Activated CD8-positive, alpha-beta memory T cell treated with anti-CD3 and anti-CD28 coated beads for 48 hours (primary cell): ENCODE measurements at places on chromosomes 16 and 17.
A peak's percentile ranks its signal among the peaks of the same experiment; 100 is the strongest.

GRCh38 chr17:16286009-16286946 lies 67.0 kb downstream of the CENPV start:
- DNase-seq: peak; percentile 66

GRCh38 chr16:3152027-3152276 lies 17.1 kb downstream of the ZNF213 start:
- DNase-seq: no peak

DNA sequence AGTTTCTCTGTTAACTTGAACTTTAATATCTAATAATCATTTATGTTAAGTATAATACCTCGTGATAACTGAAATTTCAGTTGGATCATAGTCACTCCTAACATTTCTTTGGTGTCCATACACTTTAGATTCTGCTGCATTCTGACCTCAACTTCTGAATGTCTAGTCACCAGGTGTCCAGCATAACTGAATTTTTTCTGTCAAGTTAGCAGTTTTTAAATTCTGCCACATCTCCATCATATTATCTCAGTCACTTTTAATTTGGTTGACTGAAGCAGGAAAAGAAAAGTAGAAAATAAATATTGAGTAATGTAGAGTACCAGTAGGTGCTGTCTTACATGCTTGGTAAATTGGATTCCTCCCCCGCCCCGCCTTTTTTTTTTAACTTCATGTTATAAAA lies 128.6 kb downstream of the TANC2 start:
- no peak for DNase-seq

- no peak for DNase-seq
These were observed 32.2 kb downstream of the TEX2 start for GRCh38 chr17:64230791-64231408.

DNA sequence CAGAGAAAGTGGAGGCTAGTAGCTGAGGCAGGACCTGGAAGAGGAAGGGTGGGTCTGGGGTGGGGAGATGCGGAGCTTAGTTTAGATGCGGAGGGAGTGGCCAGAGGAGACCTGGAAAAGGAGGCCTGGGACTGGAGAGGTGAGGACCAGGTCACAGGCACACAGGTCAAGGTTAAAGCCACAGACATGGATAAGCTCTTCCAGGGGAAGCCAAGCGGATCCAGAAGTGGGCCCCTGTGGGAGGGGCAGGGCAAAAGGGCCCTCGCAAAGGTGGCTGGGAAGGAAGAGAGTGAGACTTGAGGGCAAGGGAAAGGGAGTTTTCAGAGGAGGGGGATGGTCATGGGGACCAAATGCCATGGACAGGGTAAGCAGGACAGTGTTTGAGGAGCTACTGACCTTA lies 13.9 kb upstream of the MLLT6 start:
- no peak for DNase-seq

GRCh38 chr17:18156171-18156975 lies 27.3 kb upstream of the ALKBH5 start:
- DNase-seq: no peak

DNA sequence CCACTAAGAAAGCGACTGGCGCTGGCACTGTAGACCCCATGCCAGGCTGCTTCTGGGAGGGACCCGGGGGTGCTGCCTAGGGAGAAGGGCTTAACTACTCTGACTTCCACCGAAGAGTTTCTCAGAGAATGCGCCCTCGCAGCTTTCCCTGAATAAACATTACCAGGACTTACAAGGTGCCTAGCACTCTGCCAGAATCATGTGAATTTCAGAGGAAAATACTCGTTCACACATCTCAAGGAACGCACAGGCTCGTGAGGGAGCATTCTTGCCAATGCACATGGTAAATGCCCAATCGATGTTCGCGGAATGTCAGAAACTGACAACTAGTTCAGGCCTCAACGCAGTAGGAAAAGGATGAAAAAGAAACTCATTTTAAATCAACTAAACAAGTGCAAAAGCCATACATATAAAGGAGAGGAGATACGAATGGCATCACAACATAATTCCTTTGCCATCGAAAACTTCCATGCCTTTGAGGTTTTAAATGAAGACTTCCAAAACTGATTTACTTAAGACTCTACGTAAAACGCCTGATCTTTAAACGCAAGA lies 999 bp downstream of the CMC2 start:
- DNase-seq: no peak

GRCh38 chr16:87790292-87791100 lies 24.7 kb upstream of the KLHDC4 start:
- no peak for DNase-seq

DNA sequence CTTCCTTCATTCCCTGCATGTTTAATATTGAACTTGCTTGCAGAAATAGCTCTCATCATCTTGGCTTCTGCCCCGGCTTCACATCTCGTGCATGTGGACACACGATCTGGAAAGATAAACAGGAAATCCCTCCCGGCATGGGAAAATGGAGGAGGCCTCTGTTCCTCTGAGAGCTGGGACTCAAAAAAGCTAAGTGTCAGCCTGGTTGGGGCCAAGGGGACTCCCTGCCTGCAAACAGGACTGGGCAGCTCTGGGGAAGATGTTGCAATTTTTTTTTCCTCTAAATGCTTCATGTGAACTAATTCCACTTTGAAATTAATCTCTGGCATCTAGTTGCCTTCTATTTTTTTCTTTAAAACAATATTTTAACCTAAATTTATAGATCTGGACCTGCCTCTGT lies 24.8 kb downstream of the ITPRIPL2 start:
- no peak for DNase-seq

- no peak for DNase-seq
These were observed 635 bp downstream of the WNK4 start for GRCh38 chr17:42780851-42781638.

GRCh38 chr16:27210174-27210573 lies 6.8 kb downstream of the KDM8 start:
- DNase-seq: no peak

GRCh38 chr17:9283909-9284308 lies 262.6 kb downstream of the NTN1 start:
- no peak for DNase-seq

GRCh38 chr16:55031481-55031880 lies 100.8 kb downstream of the IRX5 start:
- DNase-seq: no peak

DNA sequence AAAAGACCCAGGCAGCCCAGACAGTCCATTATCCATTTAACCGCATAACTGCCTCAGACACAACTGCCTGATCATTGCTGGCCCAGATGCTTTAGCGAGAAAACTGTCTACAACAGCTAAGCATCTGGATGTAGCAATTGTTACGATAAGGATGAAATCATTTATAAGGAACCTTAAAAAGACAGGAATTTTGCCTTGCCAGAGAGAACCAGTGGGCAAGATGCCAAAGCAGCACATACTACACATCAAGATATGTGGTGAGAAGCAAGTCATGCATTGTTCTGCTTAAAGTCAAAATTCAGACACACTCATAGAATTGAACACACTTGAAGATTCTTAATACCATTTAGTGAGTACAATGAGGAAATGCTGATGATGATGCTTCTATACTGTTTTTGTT lies 1525.3 kb downstream of the CDH8 start:
- no peak for DNase-seq

- DNase-seq: no peak
These were observed 419.0 kb downstream of the CDH13 start for GRCh38 chr16:83045790-83046189.

- no peak for DNase-seq
These were observed 41.0 kb upstream of the SREBF1 start for GRCh38 chr17:17877529-17878358.

- DNase-seq: no peak
These were observed 224.5 kb downstream of the ZNF423 start for GRCh38 chr16:49631187-49632041.

DNA sequence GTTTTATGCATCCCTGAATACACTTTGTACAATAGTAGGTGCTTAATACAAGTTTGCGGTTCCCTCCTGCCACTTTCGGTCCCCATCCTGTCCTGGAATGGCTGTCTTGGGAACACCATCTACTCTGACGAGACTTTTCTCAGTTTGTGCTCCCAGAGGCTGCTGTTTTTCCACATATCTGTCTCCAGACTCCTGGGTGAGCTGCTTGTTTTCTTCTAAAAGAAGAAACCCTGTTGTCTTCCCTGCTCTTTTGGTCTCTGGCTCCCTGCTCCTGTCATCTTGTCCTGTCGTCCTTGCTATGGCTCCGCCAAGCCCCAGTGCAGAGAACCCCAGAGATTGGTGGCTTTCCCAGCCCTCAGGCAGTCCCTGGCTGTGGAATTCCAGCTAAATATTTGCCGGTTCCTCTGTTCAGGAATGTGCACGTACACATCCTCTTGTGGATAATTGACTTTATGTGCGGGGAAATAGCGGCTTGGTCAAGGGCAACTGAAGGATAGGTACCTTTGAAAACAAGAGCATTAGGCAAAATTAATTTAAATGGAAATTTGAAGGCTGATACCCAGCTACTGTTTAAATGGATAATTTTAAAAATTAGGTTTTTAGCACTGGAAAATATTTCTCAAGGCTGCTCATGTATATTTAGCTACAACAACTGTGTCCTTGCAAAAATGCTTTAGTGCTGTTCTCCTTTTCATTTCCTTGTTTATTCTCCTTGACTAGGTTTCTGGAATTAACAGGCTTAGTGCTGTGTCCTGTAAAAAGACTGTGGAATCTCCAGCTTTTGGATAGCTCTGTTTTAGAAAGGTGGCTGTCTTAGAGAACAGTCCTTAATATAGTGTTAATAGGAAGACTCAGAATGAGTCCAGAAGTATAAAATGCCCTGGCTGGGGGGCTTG lies 50.2 kb upstream of the SLC12A3 start:
- no peak for DNase-seq

- peak; percentile 72 for DNase-seq
These were observed 5.4 kb downstream of the MYO1C start for GRCh38 chr17:1486802-1487695.

DNA sequence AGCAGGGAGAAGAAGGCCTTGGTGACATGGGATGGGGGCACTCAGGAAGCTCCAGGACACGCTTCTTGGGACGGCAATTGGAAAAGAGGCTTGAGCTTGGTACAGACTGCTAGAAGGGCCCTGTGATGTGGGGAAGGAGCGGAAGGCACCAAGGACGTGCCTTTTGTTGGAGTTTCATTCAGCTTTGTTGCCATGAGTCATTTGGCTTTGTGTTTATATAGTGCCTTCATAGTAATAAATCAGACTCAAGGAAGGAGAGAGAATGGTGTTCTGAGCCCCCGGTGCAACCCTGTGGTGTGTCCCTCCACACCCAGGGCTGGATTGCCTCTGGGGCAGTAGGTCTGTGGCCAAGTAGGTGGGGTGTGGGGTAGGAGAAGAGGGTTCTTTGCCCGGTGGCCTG lies 7.4 kb upstream of the TBX4 start:
- DNase-seq: no peak

- no peak for DNase-seq
These were observed 4.8 kb downstream of the PRR11 start for GRCh38 chr17:59160157-59161025.

GRCh38 chr17:1916963-1917715 lies 87.3 kb downstream of the RPA1 start:
- no peak for DNase-seq

GRCh38 chr16:56777482-56777881 lies 47.6 kb downstream of the NUP93 start:
- DNase-seq: no peak

GRCh38 chr17:31470592-31470991 lies 79.1 kb downstream of the RAB11FIP4 start:
- DNase-seq: no peak

- DNase-seq: no peak
These were observed 3.0 kb upstream of the AIPL1 start for GRCh38 chr17:6437956-6438355.

GRCh38 chr17:61073799-61074513 lies 325.7 kb upstream of the TBX2 start:
- DNase-seq: no peak

DNA sequence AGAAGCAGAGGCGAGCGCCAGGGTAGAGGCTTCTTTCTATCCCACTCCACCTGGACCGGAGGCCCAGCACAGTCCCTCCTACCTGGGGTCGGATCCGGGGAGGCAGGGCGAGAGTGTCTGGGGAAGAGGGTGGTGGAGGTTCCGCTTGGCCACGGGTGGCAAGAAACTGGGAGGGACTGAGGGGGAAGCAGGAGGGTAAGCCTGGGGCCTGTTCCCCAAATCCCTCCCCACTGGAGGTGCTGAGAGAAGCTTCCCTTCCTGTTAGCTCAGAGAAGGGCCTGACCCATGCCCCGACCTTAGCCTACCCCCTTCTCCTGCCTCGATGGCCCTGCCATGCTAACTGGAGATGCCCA lies 1.8 kb upstream of the TPPP3 start:
- DNase-seq: no peak

DNA sequence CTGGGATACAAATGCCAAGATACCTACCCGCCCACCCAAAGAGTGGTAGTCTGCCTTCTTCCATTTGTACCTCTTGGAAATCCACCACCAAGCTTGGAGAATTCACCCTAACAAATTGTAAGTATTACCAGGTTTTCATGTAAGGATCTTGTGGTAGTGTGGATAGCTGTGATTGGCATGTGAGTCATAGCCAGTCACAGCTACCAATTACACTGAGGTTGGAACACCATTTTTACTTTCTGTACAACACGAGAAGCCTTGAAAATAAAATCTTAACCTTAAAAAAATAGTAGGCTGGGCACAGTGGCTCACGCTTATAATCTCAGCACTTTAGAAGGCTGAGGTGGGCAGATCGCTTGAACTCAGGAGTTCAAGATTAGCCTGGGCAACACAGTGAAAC lies 18.5 kb upstream of the SLC35G3 start:
- DNase-seq: no peak

DNA sequence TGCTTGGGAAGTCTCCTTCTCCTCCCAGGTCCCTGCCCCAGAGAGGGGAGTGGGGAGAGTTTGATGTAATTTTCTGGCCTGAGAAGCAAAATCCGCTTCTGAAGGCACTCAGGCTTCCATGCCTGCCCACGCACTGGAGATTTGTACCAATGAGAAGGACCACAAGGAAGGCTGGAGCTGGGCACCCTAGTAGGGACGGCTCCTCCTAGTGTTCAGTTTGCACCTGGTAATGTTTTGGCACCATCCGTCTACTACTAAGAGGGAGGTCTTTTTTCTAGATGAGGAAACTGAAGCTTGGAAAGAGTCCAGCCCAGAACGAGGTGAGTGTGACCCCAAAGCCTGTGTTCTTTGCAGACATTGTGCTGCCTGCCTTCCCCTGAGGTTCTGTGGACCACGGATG lies 83.6 kb upstream of the NLRP1 start:
- DNase-seq: no peak

GRCh38 chr16:66574081-66574480 lies 5.2 kb upstream of the CMTM2 start:
- no peak for DNase-seq

GRCh38 chr16:20611350-20611902 lies 35.3 kb upstream of the ACSM2B start:
- no peak for DNase-seq

GRCh38 chr16:87559945-87560344 lies 42.4 kb upstream of the JPH3 start:
- DNase-seq: no peak

- no peak for DNase-seq
These were observed 49.4 kb downstream of the COG7 start for GRCh38 chr16:23403547-23403946.

- DNase-seq: no peak
These were observed 307.5 kb upstream of the DYNLRB2 start for GRCh38 chr16:80233097-80233835.

GRCh38 chr17:40986920-40987319 lies 2.8 kb upstream of the KRT40 start:
- DNase-seq: no peak

GRCh38 chr16:9929836-9930235 lies 252.4 kb downstream of the GRIN2A start:
- no peak for DNase-seq
